Right atrium auricular region (tissue), 2 donors: ENCODE measurements at places on chromosomes 6 and 20. TPM values are rescaled to one million over a fixed set of nuclear protein-coding genes. Genes with fewer than 3 reads are reported as not detected.

The NKAPL gene
- total RNA-seq = 3.1 TPM

The RBPJL gene
- not detected for total RNA-seq

The HSPA1L gene
- total RNA-seq = 1.6 TPM

The BANF2 gene
- not detected for total RNA-seq

The RNF5 gene
- total RNA-seq = 104 TPM

- H3K4me3 ChIP-seq = no peak overlapping the region
- H3K27ac ChIP-seq = no peak overlapping the region
- no peaks in the 10 kb centered on the region for H3K4me1 ChIP-seq
- H3K27me3 ChIP-seq = no peaks in the 10 kb centered on the region
- no peak for DNase-seq
These were observed 14.3 kb upstream of the EPM2A start for GRCh38 chr6:145749632-145750031.

DNA sequence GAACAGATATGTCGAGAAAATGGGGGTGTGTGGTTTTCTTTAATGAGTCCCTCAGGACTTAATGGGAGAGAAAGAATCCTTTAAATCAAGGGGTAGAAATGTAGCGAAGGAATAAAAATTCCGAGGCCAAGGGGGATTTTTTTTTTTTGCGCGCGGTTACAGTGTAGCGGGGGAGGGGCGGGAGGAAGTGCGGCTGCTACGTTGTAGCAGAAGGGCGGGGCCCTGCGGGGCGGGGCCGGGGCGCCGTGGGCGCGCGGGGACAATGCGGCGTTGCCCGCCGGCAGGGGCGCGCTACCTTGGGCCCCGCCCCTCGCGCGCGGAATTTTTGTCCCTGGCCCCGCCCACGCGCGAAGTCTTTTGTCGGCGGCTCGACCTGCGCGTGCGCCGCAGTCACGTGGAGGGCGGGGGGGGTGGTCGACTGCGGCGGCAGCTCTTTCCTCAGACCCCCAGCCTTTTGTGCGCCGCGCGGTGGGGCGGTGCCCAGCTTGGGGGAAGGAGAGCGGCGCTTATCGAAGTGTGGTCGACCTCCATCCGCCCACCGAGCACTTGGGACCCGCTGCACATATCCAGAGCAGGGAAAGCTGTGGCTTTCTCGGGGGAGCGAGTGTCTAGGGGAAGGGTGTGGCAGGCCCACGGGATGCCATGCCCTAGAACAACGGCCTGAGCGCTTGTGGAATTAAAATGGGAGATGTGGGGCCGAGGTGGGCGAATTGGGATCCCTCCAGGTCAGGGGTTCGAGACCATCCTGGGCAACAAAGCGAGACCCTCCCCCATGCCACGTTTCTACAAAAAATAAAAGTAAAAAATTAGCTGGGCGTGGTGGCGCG lies 1.3 kb downstream of the TUBB start:
- H3K36me3 ChIP-seq = peaks cover 43% of the 10 kb centered on the region
- H3K4me1 ChIP-seq = no peaks in the 10 kb centered on the region
- H3K27me3 ChIP-seq = no peaks in the 10 kb centered on the region
- peak; percentile 87 for DNase-seq
- peak overlapping the region; percentile 82 for H3K4me3 ChIP-seq

DNA sequence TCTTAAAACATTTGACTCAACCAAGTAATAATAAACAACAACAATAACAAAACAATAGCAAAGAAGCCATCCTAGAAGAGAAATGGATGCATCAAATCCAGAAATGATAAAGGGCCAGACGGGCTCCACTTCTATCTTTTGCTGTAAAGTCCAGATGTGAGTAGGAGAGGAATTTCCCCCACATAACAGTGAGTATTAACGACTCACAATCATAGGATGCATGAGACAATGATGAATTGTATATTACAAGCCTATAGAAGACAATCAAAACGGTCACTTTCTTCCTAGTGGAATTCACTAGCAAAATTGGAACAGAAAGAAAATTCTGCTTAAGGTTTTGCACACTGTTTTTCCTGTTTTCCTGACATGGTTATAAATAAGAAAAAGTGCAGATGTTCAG lies 97.0 kb upstream of the PREP start:
- no peak for DNase-seq
- H3K4me1 ChIP-seq = no peaks in the 10 kb centered on the region
- no peak overlapping the region for H3K4me3 ChIP-seq
- no peak overlapping the region for H3K27ac ChIP-seq
- H3K36me3 ChIP-seq = no peaks in the 10 kb centered on the region
- H3K27me3 ChIP-seq = no peaks in the 10 kb centered on the region

DNA sequence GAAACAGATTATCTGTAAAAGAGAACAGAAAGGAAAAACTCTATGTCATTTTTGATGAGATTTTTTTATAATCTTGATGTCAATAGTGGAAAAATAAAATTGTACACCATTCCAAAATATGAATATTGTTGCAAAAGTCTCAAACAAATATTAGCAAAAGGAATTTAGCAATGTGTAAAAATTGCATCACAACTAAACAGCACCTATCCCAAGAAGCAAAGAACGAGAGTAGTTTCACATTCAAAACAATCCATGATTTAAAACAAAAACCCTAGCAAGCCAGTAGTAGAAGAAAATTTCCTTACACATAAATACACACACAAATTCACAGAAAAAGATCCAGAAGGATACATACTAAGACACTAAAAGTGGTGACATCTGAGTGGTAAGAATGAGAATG lies 38.4 kb downstream of the LCA5 start:
- DNase-seq = no peak
- no peak overlapping the region for H3K27ac ChIP-seq
- no peaks in the 10 kb centered on the region for H3K27me3 ChIP-seq
- H3K4me3 ChIP-seq = no peak overlapping the region

DNA sequence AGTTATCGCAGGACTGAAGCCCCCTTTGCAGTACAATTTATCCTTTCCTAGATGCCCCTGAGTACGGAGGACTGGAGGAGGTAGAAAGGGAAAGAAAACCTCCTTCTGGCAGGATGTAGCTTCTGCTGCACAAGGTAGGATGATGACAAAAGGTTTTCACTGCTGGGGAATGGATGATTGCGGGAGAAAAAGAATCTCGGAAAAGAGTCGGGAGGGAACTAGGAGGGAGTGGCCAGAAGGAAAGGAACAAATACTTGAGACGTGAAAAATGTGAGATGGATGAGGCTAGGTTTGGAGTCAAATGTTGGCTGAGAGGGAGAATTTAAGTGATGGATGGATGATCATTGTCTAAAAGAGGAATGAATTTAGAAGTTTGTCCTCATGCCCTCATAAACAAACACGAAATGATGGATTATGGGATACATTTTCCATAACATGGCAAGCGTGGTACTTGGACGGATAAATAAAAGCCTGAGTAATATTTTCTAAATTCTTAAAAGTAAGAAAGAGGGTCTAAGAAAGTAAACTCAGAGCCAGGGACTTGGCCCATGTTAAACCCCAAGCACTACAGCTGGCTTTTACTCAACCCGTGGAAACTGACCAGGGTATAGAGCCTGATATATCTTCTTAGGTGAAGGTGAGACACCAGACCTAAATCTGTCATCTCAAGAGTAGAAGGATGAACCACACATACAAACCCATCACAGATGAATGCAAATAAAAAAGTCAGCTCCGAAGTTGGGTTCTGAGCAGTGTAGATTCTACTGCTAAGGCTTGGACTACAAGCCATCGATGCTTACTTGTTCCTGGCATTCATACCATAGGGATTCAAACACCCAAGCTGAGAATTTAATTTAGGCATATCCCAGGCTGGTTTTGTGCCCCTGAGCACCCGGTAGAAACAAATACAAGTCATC lies 72.4 kb downstream of the HFE start:
- no peak for DNase-seq
- H3K27me3 ChIP-seq = no peaks in the 10 kb centered on the region
- H3K4me1 ChIP-seq = no peaks in the 10 kb centered on the region
- no peaks in the 10 kb centered on the region for H3K36me3 ChIP-seq

DNA sequence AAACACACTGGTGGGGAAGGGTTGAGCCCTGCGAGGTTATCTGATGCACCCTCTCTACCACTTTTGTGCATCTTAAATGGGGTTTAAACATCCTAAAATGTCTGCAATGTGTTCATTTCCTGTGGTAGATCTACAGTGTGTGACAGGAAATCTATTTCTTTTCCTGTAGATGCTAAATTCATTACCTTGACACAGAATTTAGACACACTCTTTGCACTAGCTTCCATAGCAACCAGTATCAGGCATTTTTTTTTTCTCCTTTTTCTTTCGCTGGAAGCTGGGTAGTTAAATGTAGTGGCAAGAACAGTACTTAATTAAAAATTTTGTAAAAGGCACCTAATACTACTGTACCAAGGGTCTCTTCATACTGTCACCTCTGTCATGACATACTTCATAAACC lies 141.1 kb downstream of the RFPL4B start:
- H3K4me3 ChIP-seq = no peak overlapping the region
- H3K27ac ChIP-seq = no peak overlapping the region
- H3K4me1 ChIP-seq = peaks cover 7% of the 10 kb centered on the region

GRCh38 chr20:51029556-51029955 lies 6.6 kb upstream of the KCNG1 start:
- H3K27me3 ChIP-seq = no peaks in the 10 kb centered on the region
- no peak for DNase-seq
- peaks cover 5% of the 10 kb centered on the region for H3K4me1 ChIP-seq

- no peak overlapping the region for H3K4me3 ChIP-seq
- no peak overlapping the region for H3K27ac ChIP-seq
- no peaks in the 10 kb centered on the region for H3K27me3 ChIP-seq
These were observed 214.2 kb upstream of the PCSK2 start for GRCh38 chr20:17012546-17013226.

DNA sequence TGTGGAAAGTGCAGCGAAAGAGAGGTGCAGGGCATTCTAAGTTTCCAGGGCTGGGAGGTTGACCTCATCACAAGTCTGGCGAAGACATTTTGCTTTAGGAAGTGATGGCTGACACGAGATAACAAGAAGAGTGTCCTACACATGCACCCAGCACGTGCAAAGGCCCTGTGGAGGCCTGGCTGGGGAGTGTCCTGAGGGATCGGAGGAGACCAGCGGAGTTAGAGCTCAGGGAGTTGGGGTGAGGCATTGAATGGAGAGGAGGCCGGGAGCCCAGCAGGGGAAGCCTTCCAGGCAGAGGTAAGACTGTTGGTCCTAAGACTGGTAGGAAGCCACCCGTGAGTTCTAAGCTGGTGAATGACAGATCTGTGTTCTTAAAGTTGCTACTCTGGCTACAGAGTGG lies 58.4 kb downstream of the PPP1R14C start:
- no peak overlapping the region for H3K4me3 ChIP-seq
- no peak for DNase-seq
- no peaks in the 10 kb centered on the region for H3K27me3 ChIP-seq
- H3K36me3 ChIP-seq = no peaks in the 10 kb centered on the region

DNA sequence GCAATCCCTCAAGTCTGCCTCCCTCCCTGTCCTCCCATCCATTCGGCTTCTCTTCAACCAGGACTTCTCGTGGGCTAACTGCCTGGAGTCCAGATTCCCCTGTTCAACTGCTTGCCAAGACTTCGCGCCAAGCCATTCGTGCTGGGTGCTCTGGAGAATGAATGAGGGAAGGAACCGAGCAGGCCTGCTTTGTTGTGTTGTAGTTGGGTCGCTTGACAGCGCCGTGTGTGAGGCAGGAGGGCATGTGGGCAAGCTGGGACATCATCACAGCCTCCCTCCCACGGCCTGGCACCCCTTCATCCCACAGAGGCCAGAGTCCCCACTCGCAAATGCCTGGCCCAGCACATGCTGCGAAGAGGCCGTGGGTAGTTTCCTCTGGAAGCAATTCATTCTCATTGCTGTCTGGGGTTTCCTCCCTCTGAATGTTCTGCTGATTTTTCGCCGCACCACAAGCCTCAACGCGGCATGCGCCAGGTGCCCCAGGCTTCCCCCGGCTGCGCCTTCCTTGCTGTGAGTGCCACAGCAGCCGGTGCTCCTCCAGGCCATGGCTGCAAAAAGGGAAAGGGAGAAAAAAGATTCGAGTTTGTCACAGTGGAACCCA lies 336.0 kb downstream of the QKI start:
- DNase-seq = no peak
- H3K36me3 ChIP-seq = no peaks in the 10 kb centered on the region
- no peaks in the 10 kb centered on the region for H3K27me3 ChIP-seq
- H3K4me3 ChIP-seq = no peak overlapping the region

DNA sequence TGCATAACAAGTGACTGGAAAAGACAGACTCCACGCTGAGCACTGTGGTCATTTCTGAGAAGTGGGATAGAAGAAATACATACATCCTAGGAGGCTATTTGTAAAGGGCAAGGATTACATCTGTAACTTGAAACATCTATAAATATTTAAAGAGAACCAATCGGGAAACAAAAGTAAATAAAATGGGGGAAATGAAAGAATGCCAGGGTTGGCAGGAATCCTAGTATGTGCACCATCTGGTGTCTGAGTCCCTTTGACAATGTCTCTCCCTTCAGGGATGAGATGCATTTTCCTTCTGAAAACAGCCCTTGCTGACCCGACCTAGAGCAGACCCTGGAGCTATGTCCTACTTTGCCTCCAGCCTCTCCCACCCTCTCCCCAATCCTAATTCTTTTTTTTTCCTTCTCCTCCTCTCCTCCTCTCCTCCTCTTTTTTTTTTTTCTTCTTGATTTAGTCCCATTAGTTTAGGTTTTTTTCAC lies 53.2 kb downstream of the VSTM2L start:
- H3K27me3 ChIP-seq = no peaks in the 10 kb centered on the region
- H3K36me3 ChIP-seq = no peaks in the 10 kb centered on the region
- no peak overlapping the region for H3K4me3 ChIP-seq
- H3K27ac ChIP-seq = no peak overlapping the region

GRCh38 chr20:15185322-15185721 lies 847.9 kb upstream of the FLRT3 start:
- no peaks in the 10 kb centered on the region for H3K27me3 ChIP-seq
- H3K4me3 ChIP-seq = no peak overlapping the region
- H3K4me1 ChIP-seq = no peaks in the 10 kb centered on the region
- no peaks in the 10 kb centered on the region for H3K36me3 ChIP-seq
- no peak for DNase-seq

DNA sequence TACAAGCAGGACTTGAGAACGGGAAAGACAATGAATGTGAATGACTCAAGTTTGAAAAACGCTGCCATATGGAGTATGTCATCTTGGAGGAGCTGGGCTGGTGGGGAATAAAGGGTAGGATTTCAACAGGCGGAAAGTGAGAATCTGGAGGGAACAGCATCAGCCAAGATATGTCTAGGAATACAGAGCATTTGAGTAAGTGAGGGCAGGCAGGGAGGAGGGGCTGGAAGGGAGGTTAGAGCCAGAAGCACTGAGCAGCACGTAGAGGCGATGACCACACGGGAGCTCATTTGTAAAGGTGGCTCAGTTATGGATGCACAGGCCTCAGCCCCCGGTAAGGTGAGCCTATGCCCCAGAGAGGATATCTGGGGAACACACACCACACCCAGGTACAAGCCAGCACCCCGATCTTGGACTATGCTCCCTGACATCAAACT lies 115.1 kb downstream of the ZMYND8 start:
- no peak overlapping the region for H3K4me3 ChIP-seq
- H3K4me1 ChIP-seq = no peaks in the 10 kb centered on the region
- no peak for DNase-seq
- H3K36me3 ChIP-seq = peaks cover 44% of the 10 kb centered on the region

- H3K27ac ChIP-seq = no peak overlapping the region
- no peak for DNase-seq
- H3K27me3 ChIP-seq = no peaks in the 10 kb centered on the region
- no peaks in the 10 kb centered on the region for H3K4me1 ChIP-seq
- no peak overlapping the region for H3K4me3 ChIP-seq
- no peaks in the 10 kb centered on the region for H3K36me3 ChIP-seq
These were observed 58.3 kb downstream of the TENT5A start for GRCh38 chr6:81694207-81694606.

- H3K4me3 ChIP-seq = no peak overlapping the region
- no peaks in the 10 kb centered on the region for H3K36me3 ChIP-seq
- no peak overlapping the region for H3K27ac ChIP-seq
- no peak for DNase-seq
- H3K4me1 ChIP-seq = peaks cover 10% of the 10 kb centered on the region
These were observed 232.2 kb downstream of the LY86 start for GRCh38 chr6:6820641-6821238.
